ENCODE measurements at places on chromosomes 7 and 10.

DNA sequence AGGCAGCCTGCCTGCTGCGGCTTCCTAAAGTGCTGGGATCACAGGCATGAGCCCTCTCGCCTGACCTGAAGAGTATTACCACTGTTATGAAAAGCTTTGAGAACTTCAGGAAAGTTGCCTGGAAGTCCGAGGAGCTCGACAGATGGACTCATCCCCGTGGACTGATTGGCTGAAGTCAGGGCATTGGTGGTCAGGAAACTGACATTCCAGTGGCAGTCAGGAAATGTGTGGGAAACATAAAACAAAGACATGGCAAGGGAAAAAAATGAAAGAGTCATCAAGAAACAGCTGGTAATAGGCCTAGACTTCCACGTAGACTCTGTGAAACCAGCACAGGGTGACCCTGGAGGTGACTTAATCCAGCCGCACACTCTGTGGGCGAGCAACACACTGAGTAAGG lies 123.3 kb downstream of the CDH23 start:
- peak; percentile 9 for DNase-seq

- DNase-seq, result peak; percentile 58
Observed at GRCh38 chr10:31554556-31554955, 235.5 kb downstream of the ZEB1 start.

DNA sequence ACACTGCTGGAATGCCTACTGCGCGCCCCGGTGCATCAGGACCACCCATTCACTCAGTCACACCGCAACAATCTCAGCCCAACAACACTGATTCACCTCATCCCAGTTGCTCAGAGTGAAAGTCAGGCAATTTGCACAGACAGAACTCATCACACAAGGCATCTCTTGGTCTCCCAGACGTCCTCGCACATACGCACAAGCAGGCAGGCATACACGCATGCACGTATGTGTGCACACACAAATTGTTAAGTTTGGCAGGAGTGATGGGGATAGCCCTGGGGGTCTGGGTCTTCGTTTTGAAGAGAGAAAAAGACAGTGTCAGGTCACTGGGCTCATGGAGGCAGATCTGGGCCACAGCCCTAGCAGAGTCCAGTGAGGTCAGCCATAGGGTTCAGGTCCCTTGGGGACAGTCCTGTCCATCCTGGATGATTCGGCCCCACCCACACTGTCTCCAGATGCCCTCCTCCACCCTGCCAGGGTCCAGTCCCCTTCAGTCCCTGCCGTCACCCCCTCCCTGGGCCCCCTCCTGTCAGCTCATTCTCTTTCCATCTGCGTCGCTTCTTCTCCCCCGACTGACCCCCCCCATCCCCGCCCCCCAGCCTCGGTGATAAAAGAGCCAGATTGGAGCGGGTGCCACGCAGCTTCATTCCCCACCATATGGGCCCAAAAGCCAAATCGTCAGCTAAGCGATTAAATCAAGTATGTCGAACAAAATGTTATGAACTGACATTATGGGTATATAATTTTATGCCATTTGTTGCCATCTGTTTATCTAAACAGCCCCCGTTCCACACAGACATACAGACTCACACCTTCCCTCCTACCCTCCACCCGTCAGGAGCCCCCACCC lies 48.5 kb upstream of the SLF2 start:
- no peak for DNase-seq

DNA sequence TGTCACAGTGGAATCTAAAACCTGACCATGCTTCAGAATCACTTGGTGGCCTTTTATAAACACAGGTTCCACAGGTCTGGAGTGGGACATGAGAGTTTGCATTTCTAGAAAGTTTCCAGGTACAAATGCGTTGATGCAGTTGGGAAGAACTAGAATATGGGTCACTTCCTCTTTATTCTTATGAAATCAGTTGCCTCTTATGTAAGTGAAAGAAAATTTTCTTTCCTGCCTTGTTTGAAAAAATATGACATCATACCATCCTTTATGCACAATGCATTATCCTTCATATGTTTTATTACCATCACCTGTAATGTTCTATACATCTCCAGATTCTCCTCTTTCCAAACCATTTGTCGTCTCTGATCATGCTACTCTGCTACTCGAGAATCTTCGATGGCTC lies 44.0 kb downstream of the PLXNA4 start:
- DNase-seq, result no peak

DNA sequence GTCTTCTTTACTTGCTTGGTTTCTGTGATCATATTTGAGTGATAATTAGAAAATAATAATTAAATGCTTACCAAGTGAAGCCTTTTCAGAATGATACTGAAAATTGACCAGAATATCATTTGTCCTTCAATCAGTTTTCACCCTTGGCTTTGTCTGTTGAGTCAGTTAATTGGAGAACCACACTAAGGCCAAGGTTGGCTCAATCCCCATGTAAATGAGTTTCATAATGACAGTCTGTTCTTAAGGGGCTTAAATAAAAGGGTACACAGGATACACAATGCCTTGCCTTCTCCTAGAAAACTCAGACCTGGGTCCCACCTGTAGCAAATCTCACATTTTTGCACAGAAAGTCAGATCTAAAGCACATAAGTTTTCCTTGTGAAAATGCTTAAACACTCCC lies 31.3 kb upstream of the EGR2 start:
- no peak for DNase-seq

DNA sequence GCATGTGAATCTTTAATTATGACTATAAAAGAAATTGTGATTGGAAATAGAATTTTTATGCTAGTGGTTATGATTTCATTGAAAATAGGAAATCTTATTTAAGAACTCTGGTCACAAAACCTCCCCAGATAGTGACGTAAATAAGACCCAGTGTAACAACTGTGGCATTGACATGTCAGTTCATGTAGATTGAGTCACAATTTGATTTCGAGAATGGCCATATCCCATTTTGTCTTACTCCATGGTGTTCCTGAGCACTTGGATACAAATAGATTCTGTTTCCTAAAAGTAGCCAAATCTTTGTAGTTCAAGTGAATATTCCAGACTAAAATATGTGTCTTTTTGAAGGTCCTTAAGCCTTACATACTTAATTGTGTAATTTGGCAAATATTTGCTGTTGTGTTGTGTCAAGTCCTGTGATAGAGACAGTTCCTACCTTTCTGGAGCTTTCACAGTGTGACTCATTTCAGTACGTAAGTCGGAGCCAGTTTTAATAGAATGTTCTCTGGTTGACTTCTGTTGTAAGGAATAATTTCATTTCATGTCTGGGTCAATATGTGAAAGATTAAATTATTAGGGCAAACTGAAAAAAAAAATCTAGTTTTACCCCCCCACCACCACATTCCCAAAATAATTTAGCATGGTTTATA lies 37.1 kb upstream of the TOMM7 start:
- peak; percentile 63 for DNase-seq

DNA sequence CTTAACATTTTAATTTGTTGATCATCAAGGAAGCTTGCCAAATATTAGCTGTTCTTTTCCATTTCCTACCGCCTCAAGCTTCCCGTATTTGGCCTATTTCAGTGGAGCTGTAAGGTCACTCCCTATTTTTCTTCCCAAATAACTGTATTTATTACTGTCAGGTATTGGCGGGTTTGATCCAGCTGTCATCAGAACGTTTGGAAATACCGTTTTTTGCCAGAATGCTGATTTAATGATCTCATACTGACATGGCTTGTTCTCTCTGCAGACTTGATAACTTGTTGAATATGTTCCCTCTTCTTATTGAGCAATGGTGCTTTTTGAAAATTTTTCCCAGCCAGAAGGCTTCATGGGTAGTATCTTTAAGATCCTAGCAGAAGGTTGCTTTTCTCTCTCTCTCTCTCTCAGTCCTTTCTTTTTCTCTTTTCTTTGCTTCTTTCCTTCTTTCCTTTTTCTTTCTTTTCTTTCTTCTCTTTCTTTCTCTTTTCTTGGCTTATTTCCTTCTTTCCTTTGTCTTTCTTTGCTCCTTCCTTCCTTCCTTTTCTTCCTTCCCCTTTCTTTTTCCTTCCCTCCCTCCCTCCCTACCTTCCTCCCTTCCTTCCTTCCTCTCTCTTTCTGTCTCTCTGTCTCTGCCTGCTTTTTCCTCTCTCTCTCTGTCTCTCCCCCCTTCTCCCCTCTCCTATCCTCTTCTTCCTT lies 42.1 kb downstream of the CUX1 start:
- peak; percentile 59 for DNase-seq

- DNase-seq, result peak; percentile 76
Observed at GRCh38 chr10:15088428-15089261, at the start of gene ACBD7. Gene ACBD7, minus strand, starts transcription at chr10:15088776. Its CDS starts 48 bp downstream, at chr10:15088728.

DNA sequence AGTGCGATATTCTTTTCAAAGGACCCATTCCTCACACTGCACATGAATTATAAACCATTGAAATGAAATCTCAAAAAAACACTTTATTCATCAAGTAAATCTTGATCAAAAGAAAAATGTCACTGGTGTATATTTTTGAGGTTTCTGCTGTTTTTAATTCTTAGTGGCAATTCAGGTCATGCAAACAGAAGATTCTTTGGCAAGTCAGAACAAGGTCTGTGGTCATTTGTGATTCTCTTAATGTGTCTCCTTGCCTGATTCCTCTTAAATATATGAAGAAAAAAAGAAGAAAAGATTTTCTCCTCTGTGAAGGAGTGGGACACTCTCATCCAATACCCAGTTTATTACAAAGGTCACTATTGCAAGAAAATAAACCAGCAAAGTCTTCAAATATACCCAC lies 308.2 kb upstream of the BMPER start:
- DNase-seq, result no peak

DNA sequence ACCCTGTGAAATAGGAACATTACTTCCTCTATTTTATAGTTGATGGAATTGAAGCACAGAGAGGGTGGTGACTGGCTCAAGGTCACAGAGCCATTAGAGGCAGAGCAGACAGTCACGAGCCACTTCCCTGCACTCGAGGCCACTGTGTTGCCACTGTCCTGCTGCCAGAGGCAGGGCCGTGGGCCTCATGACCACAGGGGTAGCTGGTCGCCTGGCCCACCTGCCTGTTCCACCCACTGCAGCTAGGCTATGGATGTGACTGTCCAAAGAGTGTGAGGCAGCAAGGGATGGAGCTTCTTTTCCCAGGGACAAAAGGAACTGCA lies 38.2 kb downstream of the RPS24 start:
- DNase-seq, result no peak

DNA sequence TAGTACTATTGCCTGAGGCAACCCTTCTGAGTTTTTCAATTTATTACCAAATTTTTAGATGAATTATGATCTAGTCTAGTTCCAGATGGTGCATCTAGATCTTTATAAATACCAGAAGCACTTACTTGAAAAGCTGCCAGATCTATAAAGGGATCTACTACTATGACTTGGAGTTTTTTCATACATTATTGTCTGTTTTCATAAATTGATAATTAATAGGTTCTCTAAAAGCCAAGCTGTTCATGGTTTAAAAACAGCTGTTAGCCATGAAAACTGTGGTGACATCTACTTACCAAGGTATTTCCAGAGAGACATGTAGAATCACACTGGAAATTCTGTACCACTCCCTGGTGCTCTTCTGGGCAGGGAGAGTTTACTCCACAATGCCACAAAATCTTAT lies 786.5 kb upstream of the C7orf33 start:
- DNase-seq, result no peak

Measured in fibroblast of pulmonary artery (primary cell).